ENCODE measurements at places on chromosomes 12 and 14.
A peak's percentile ranks its signal among the peaks of the same experiment; 100 is the strongest.

GRCh38 chr12:89433634-89434033 is 81.3 kb upstream of the DUSP6 start:
- peak; percentile 88 for DNase-seq

GRCh38 chr12:83198291-83199015 is 511.7 kb downstream of the TMTC2 start:
- no peak for DNase-seq

GRCh38 chr14:61996753-61997152 is 234.5 kb downstream of the SNAPC1 start:
- DNase-seq = no peak

DNA sequence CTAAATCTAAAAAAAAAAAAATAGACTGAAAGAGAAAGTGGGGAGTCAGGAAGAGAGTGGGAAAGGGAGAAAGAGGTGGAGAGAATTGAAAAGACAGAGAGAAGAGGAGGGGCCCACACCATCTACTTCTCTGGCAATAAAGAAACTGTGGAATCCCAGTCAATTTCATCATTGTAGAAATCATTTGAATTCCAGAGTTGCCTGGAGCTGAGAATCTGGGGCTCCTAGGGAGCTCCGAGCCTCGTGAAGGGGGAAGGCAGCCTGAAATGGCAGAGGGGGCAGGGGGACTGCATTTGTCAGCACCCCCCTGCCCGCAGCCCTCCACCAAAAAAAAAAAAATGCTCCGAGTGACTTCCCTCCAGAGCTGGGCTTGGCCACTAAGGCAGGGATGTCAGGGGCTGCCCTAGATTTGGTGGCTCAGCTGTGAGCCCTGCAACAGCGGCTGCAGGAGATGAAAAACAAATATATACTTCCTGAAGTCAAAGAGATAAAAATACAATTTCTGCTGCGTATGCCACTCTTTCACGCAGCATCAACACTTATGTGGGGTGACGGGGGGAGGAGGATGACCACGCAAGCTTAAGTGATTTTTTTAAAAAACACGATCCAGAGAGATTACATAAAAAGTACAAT is 80.5 kb downstream of the BCL11B start:
- DNase-seq = no peak

DNA sequence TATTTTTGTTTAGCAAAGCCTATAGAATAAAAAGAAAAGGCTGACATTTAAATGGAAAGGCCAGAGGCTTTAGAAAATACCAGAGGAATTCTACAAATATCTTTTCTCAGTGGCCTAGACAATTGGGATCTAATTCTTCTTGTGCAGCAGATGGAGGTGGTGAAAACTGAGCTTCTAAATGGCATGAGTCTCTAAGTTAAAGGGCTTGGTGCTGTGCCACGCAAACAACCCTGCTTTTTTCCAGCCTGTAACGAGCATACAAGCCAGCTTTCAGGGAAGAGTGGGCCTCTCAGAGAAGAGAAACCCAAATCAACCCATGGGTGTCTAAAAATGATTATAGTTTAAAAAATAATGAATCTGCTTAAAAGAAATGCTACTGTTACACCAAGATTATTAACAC is 237.9 kb upstream of the NAV3 start:
- DNase-seq = no peak

DNA sequence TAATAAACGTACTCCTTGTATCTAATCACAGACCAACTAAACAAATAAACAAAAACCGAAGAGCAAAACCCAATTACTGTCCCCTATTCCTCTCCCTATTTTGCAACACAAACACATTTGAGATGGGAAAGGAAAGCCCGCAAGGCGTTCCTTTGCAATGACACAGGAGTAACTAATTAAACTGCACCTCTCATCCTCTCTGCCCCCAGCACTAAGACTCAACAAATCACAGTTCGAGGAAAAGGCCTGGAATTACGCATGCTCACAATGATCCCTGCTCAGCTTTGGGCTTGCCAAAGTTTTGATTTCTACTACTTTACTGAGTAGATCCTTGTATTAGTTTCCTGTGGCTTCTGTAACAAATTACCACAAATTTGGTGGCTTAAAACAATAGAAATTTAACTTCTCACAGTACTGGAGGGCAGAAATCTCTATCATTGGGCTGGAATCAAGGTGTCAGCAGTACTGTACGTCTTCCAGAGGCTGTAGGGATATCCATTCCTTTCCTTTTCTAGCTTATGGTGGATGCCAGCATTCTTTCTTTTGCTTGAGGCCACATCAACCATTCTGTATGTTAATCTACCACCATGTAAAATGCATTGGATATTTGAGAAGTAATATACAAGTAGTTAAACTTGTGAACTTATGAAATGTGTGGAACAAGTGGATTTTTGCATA is 123.0 kb downstream of the NAV3 start:
- DNase-seq = no peak

GRCh38 chr14:32847867-32848266 is 90.8 kb upstream of the NPAS3 start:
- DNase-seq = no peak

DNA sequence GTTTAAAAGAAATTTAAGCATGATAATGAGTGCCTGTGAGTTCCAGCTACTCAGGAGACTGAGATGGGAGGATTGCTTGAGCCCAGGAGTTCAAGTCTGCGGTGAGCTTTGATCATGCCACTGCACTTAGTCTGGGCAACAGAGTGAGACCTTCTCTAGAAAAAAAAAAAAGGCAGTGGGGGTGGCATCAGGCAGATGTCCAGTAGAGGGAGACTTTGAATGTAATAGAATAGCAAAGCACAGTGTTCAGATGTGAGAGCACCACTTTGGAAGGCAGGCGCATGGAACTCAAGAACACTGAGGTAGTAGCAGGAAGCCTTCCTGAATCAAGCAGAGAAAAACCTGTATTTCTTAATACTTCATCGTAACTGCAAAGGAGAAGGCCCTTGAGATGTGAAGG is 394.5 kb upstream of the GARIN6 start:
- DNase-seq = no peak

- no peak for DNase-seq
Measured at GRCh38 chr14:51616724-51617409, 34.8 kb upstream of the FRMD6 start.

DNA sequence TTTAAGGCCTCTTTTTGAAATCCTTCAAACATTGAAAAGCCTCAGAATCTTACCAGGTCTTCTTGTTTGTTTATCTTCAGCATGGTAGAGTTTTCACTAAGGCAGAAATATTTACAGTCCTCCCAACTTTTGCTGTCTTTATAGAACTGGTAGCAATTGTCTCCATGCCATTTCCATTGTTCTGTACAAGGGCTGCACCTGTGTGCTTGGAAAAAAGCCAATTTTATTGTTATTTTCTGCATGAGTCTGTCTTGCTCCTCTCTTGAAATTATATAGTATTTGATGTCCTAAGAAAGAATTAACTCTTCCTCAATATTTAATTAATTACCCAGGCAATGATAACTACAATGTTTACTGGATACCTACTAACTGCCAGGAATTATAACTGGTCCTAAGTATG is 23.3 kb downstream of the CLEC1A start:
- no peak for DNase-seq

- DNase-seq = no peak
Measured at GRCh38 chr14:85300107-85300506, 229.8 kb upstream of the FLRT2 start.

GRCh38 chr12:130603396-130603965 is 112.6 kb downstream of the RIMBP2 start:
- no peak for DNase-seq

- no peak for DNase-seq
Measured at GRCh38 chr14:100526632-100527031, 60.6 kb downstream of the BEGAIN start.

DNA sequence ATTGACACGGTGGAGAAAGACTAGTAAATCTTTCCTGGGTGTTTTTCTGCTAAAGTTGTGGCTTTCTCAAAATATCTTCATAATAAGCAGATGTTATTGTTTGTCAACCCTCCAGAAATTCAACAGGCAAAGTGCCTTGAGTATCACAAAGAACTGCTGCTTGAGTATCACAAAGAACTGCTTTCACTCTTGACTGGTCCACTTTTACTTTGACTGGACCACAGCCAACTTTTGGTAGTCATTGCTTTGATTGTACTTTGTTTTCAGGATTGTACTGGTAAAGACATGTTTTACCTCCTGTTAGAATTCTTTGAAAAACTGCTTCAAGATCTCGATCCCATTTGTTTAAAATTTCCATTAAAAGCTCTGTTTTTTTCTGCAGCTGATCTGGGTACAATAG is 62.6 kb downstream of the PDZRN4 start:
- DNase-seq = no peak

DNA sequence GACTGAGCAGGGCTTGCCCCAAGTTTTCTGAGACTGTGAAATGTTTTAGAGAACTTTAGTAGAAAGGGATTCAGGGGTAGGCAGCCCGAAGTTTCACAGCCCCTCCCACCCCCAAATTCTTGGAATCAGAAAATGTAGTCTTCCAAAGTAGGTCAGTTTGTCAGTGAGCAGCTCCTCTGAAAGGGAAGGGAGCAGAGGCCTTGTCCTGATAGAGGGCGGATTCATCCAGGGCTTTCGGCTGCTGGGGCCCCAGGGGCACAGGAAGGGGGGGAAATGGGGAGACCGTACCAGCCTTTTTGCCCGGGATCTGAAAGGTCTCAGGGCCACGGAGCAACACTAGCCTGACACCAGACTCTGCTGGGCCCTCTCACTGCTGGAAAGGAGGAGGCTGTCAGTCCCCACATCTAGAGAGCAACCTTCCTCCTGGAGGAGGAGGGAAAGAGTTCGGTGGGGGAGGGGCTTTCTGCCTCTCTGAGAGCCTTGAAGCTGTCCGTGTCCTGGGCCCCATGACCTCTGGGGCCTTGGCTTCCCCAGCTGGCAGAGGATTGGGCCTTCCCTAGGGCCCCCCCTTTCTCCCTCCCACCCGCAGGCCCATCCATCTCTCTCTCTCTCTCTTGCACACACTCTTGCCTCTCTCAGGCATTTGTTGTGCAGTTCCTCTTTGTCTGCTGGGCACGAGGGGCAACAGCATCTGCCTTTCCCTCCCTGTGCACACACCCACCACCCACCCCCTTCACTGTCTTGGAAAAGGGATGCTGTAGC is at the start of gene IKZF4:
TSS of gene IKZF4 (plus strand) at position 621 of the 762 bp plus-strand sequence. CDS start 451 bp downstream, outside the sequence.
- peak; percentile 81 for DNase-seq

DNA sequence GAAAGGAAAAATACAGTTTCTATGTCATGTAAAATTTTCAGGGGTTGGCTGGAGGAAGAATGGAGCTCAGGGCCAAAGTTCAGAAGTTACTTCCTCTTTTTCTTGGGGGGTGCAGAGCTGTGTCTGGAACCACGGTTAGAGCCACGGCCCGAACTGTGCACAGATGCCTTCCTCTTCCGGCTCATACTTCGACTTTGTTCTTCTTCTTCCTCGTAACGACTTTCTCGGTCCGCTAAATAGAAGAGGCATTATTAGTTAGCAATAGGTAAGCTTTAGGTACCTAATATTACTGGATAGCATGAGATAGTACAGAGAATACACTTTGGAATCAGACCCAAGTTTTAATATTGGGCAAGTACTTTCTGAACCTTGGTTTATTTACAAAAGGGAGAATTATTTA is 31.2 kb downstream of the SUPT16H start:
- DNase-seq = peak; percentile 84

DNA sequence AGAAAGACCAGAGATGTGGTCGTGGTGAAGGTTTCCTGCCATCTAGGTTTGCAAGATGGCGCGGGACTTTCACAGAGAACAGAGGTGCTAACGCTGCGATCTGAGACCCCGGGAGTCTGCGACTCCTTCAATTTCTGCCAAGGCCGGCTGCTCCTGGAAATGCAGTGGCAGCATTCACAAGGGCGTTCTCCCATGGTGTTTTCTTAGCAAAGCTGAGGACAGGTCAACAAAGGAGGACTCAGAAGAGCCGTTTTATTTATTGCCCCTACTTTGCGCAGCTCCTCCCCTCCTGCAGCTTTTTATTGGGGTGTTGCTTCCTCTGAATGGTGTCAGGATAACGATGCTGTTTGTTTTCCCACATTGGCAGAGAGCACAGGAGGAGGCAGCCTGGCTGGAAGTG is 86.3 kb downstream of the TMEM132C start:
- no peak for DNase-seq

DNA sequence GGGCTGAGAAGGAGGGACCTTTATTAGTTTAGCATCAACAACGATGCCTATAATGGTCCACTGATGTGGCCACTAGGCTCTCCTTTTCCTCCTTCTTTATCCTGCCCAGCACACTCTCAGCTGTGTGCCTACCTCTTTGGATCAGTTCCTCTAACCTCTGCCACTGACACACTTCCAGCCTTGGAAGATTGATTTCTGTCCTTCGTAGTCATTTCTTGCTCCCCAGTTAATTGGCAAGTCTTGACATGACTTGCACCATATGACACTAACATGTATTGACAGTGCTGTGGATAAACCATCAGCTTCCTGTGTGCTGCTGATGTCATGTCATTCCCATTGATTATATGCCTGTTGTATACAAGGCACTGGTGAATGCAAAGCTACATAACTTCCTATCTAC is 90.2 kb upstream of the PLEKHG7 start:
- no peak for DNase-seq

GRCh38 chr14:60951776-60952435 is 29.0 kb downstream of the TRMT5 start:
- DNase-seq = no peak

- DNase-seq = no peak
Measured at GRCh38 chr12:91766454-91766853, 379.2 kb downstream of the BTG1 start.

DNA sequence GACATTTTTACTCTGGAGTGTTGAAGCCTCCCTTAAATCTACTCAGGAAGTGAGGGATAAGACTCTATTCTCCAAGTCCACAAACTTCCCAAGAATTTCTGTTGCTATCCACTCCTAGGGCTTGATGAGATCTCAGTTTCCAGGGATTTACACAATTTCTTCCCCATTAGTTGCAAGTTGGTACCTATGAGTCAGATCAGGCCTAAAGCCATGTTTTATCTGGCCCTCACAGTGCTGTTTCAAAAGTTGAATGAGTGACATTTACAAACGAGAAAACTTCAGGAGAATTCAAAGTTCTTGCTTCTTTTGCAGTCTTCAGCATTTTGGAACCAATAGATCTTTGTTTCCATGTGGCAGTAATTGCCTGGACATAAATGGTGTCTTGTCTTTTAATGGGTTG is 156.4 kb upstream of the SYT10 start:
- DNase-seq = no peak

DNA sequence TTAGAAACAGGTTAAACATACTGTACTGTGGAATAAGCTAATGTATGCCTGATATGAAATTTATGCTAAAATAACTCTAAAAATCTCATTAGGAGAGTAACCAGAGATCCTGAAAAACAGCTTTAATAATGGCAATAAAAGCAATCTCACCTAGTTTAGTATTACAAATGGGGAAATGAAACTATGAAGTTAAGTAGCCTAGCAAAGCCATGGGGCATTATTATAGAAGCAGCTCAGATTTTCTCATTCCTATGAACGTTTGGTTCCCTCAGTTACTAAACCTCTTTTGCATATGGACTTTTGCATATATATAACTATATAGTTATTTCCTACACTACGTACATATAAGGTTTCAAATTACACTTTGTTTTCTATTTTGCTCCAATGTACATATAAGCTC is 25.0 kb upstream of the APPL2 start:
- no peak for DNase-seq

DNA sequence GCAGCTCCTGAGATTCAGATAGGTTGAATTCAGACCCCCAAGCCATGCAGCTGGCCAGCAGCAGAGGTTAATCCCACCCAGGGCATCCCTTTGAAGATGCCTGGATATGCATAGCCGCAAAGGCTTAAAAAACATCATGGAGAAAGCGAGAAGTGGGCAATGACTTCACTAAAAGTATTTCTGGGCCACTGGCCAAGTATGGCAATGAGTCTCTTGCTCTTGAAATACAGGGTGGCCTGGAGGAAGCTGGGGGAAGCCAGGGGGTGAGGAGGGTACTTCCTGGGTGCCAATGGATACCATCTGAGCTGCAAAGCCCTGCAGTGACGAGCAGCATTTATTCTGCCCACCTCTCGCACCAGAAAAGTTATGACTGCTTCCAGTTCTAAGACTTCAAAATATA is 539.3 kb upstream of the TBX3 start:
- no peak for DNase-seq
